NCI-H1048 (cell line): ENCODE measurements at places on chromosomes 16 and 17.

DNA sequence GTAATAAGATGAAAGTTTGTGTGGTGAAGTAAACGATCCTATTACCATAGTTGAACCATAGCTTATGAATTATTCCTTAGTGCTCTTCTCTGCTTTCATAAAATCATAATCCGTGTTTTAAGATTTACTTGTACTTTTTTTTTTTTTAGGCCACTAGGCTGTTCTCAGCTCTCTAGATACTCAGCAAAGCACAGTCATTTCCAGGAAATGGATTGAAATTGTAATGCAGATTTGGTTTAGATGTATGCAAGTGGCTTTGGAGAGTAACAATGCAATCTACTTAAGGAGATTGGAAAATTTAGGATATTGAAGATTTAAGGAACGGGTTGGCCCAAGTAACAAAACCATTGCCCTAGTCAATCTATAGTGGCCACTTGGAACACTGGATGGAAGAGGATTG is 125.1 kb downstream of the PITPNC1 start:
- DNase-seq, result no peak

- DNase-seq, result no peak
Measured at GRCh38 chr17:17883801-17884200, 47.0 kb upstream of the SREBF1 start.

- DNase-seq, result no peak
Measured at GRCh38 chr17:59423137-59423724, 91.8 kb downstream of the YPEL2 start.

DNA sequence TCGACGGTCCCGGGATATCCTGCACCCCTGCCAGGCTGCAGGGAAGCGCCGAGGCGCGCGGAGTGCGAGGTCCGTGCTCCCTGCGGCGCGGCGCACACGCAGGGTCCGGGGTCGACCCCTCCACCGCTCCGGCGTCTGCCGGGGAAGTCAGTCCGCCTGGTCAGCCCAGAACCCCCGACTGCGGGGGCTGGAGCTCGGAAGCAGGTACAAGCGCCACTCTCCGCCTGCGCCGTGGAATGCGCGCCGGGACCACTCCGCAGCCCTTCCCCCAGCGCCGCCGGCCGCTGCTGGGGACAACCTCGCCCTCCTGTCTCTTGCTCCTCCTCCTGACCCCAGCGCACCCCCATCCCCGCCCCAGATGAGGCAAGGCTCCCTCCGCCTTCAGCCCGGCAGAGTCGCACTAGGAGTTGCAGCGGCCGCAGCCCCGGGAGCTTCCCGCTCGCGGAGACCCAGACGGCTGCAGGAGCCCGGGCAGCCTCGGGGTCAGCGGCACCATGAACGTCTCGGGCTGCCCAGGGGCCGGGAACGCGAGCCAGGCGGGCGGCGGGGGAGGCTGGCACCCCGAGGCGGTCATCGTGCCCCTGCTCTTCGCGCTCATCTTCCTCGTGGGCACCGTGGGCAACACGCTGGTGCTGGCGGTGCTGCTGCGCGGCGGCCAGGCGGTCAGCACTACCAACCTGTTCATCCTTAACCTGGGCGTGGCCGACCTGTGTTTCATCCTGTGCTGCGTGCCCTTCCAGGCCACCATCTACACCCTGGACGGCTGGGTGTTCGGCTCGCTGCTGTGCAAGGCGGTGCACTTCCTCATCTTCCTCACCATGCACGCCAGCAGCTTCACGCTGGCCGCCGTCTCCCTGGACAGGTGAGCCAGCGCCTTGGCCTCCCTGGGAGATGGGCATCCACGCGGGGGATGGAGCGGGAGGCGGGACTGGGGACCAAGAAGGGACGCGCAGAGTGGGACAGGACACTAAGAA is at the start of gene GALR2:
GALR2 (plus strand) TSS at position 392 of the 974 bp plus-strand sequence; CDS start at position 495, 103 bp downstream.
- DNase-seq, result no peak

DNA sequence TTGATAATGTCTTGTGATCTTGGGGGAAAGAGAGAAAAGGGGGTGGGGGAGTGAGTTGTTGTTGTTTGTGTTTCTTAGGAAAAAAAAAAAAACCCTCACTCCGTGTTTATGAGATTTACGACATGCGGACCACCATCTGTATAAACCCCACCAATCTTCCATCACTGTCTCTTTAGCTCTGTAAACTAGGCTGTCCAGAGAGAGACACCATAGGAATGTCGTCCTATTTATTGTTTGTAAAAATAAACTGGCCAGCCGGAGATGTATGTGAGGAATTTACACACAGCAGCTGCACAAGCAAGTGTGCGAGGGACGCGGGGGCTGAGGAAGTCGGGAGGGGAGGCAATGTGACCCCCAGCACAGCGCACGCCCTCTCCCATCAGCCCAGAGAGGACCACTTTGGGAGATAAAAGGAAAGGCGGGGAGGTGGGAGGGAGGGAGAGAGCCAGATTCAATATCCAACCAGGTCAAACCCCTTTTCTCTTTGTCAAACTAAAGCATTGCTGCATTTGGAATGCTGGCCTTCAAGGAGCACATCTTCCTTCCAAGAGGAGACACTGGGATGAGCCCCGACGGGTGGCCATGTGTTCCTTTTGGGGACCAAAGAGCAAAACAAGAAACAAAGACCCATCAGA is 136.2 kb upstream of the SALL1 start:
- DNase-seq, result no peak

GRCh38 chr17:16880121-16880842 is 91.6 kb downstream of the TNFRSF13B start:
- DNase-seq, result no peak

- no peak for DNase-seq
Measured at GRCh38 chr16:70735141-70735979, 49.5 kb upstream of the MTSS2 start.

GRCh38 chr16:5042574-5043171 is 8.9 kb upstream of the NAGPA start:
- no peak for DNase-seq

- no peak for DNase-seq
Measured at GRCh38 chr16:20916942-20917341, 16.4 kb downstream of the LYRM1 start.

DNA sequence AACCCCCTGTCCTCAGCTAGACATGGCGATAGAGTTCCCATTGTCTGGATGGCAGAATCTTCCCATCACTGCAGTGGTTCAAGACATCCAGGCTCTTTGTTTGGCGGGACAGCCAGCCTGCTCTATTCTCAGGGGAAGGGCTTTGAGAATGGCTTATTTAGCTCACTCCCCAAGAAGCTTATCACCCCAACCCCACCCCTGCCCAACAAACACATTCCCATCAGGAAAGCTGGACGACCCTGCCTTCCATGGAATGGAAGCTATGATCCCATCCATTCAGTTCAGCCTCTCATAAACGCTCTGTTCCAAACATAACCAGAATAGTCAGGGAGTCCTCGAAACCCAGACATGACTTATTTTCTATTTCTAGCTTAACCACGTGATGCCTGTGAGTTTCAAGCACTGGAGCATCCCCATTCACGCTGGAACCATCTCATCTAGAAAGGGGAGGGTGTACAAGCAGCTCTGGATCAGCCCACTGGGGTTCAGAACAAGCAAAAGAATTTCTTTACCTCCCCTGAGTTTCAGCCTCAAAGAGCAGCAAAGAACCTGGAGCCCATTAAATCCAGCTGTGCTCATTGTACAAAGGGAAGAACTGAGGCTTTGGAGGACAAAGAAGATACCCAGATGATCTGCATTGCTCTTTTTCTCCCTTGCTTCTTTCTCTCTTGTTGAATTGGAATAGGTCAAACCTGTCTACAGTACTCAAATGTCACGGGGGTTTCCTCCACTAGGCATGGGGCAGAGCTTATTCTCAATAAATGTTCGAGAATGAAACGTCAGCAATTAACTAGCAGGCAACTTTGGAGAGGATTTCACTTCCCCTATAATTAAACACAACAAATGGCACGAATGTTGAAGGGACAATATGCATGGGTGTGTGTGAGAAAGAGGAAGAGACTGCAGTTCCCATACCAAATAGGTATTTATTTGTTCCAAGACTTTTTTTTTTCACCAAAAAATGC is 93.1 kb downstream of the XYLT1 start:
- DNase-seq, result no peak

DNA sequence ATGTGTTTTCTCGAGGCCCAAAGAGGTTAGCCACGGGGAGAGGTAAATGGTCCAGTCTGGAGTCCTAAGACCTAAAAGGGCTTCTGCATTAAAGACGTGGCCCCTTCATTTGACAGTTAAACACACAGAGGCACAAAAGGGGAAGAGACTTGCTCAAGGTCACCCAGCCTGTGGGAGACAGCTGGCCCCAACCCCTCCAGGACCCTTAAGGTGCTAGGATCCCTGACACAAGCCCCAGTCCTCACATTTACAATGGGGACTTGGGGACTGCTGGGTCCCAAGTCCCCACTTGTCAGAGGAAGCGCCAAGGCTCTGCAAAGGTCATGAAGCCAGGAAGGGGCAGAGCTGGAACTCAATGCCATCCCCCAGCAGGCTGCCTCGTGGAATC is 1.7 kb downstream of the ABAT start:
- no peak for DNase-seq

DNA sequence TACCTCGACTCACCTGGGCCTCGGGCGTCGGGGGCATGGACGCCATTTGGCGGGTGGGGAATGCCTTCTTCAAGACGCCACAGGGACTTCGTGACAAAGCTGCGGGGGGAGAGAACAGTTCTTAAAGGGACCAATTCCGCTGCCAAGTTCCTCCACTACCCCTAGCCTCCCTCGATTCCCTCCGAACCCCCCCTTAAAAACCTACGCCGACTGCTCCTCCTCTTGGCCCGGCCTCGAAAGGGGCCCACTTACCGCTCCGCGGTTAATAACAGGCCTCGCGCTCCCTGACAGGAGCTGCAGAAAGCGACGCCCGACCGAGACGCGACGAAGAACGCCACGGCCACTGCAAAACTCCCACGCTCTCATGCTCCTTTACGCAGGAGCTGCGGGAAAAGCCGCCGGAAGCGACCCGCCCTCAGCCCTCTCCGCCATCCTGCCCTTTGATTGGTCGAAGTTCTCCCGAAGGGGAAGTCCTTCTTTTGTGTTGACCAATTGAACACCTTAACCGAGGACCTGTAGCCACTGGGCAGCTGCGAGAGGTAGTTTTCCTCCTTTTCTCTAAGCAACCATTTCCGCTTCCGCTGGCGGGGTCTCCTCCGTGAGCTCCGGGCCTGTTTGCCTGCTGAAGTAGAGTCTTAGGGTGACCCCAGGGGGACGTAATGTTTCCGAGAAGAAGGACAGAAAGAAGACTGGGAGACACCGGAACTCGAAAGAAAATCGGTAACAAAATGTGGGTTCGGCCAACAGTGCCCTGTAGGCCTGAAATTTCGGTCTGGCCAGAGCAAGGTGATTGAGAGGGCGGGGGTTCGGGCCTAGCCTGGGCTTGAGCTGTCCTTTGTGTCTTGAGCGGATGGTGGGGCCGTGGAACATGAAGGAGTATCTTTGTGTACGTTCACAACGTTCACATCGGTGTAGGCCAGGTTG is at the start of the genes NAA60 and ZNF597:
NAA60 (plus strand) TSS at position 573 of the 924 bp plus-strand sequence. CDS start 32,548 bp downstream, outside the sequence.
ZNF597 (minus strand) TSS at position 397 of the 924 bp plus-strand sequence; CDS start at position 46, 351 bp downstream.
- no peak for DNase-seq

DNA sequence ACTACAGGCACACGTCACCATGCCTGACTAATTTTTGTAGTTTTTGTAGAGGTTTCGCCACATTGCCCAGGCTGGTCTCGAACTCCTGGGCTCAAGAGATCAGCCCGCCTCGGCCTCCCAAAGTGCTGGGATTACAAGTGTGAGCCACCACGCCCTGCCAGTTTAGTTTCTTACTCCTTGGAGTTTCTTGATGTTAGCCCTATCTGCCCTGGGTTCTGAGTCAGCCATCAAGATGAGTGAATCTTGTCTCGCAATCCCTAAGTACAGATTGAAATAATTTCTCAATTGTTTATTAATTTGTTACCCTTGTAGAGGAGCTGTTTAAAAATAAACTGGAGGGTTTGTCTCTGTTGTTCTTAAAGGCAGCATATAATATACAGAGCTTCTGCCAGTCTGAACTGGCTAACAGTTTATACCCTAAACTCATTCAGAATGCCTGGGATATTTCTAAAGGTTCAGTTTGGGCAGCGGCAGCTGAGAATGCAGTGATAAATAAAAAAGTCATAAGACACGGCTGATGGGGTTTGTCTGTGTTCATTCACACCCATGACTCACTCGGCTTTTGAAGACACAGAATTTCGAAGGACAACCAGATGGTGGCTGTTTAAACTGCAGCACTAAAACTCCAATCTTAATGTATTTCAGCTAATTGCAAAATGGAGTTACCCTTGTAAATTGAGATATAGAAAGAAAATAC is 39.6 kb downstream of the GPRC5B start:
- DNase-seq, result no peak

- no peak for DNase-seq
Measured at GRCh38 chr17:75475144-75475835, 18.9 kb downstream of the TMEM94 start.

DNA sequence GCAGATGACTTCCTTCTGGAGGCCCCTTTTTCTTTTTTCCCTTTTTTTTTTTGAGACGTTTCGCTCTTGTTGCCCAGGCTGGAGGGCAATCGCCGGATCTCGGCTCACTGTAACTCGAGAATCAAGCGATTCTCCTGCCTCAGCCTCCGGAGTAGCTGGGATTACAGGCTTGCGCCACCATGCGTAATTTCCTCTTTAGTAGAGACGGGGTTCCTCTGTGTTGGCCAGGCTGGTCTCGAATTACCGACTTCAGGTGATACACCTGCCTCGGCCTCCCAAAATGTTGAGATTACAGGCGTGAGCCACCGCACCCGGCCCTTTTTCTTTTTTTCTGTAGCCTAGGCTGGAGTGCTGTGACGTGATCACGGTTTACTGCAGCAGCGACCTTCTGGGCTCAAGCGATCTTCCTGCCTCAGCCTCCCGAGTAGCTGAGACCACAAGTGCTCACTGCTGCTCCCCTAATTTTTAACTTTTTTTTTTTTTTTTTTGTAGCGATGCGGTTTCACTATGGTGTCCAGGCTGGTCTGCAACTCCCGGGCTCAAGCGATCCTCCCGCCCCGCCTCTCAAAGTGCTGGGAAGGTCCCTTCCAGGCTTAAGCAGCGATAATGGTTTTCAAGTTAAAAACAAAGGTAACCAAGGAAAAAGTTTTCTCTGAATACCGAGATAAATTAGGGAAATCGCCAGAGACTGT is 956 bp upstream of the IST1 start:
- no peak for DNase-seq

GRCh38 chr16:58128181-58128631 is 975 bp downstream of the CFAP20 start:
- DNase-seq, result no peak

- DNase-seq, result no peak
Measured at GRCh38 chr17:76593959-76594358, 8.3 kb upstream of the ST6GALNAC2 start.

GRCh38 chr16:79391395-79391794 is 209.1 kb downstream of the MAF start:
- DNase-seq, result no peak

GRCh38 chr17:57766318-57766943 is 21.3 kb upstream of the CCDC182 start:
- DNase-seq, result no peak

- no peak for DNase-seq
Measured at GRCh38 chr17:34351096-34351495, 5.2 kb upstream of the CCL13 start.

DNA sequence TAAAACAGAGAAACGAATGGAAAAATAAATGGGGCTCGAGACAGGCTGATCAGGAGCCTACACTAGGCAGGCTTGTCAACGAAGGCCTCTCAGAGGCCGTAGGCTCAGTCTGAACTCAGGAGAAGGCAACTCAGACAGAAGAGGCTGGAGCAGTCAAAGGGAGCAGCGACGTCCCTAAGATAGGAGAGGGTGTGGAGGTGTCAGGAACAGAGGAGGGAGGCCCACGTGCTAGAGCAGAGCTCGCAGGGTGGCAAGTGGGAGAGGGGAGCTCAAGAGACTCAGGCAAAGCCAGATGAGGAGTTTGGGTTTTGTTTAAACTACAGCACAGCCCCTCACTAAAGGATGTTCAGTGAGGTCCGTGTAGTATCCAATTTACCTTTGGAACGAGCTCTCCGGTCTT is 32.7 kb downstream of the LRRC75A start:
- no peak for DNase-seq
